ENCODE measurements at places on chromosomes 7 and 10.
A peak's percentile ranks its signal among the peaks of the same experiment; 100 is the strongest.

- no peak for DNase-seq
Measured at GRCh38 chr10:45555795-45556194, 116.8 kb downstream of the ZFAND4 start.

DNA sequence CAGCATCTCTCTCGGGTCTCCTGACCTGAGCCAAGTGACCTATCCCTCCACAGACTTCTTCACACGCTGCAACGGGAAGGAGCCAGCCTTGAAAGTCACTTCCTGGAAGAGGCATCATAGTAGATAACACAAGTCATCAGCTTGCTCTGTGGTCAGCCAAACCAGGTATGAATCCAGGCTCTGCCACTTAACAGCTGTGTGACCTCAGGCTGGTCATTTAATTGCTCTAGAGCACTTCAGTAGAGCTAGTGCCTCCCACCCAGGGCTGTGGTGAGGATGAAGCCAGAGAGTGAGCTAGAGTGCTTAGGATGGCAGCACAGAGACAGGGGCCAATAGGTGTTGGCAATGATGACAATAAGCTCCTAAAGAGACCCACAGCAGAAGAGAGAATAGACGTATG, 247.7 kb upstream of the ZMIZ1 start:
- DNase-seq, result no peak

DNA sequence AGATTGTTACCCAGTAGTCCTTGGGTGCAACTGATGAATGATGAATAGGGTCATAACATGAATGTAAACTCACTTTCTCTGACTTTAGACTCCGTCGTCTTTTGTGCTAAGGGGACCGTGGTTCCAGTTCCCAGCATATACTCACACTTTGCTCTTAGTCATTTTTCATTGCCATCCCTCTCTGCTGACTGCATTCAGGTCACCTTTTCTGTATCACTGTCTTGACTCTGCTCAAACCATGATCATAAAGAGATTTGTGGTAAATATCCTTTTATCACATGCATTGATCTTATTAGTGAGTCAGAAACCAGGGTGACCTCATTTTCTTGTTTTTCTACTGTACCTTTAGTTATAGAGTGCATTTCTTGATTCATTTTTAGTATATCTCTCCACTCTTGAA, 141.1 kb upstream of the AGR3 start:
- DNase-seq, result no peak

DNA sequence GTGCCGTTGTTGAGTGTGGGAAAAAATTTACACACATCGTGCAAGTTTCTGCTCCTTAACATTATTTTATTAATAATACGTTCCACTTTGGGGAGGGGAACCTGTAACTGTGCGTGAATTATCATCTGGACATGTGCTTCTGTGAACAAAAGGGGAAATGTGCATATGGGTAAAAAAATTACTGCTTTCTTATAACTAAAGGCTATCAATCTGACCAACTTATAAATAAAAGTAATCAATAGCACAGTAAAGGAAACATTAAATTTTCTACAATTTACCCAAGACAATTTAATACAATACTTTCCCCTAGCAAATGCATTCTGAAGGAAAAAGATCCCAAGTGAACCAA, 4.5 kb downstream of the TWIST1 start:
- no peak for DNase-seq

- no peak for DNase-seq
Measured at GRCh38 chr7:85471740-85472139, 284.9 kb upstream of the SEMA3D start.

GRCh38 chr10:129568583-129569344, 101.7 kb downstream of the MGMT start:
- DNase-seq, result no peak

DNA sequence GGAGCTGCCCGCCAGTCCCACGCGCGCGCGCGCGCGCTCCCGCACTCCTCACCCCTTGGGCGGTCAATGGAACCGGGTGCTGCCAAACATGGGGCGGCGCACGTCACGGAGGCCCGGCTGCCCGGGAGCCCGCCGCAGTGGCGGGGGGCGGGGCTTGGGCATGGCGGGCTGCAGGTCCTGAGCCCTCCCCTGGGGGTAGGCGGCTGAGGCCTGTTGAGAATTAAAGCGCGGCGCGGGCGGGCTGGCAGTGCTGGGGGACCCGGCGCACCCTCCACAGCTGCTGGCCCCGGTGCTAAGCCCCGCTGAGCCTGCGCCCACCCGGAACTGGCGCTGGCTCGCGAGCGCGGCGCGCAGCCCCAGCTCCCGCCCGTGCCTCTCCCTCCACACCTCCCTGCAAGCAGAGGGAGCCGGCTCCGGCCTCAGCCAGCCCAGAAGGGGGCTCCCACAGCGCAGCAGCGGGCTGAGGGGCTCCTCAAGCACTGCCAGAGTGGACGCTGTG, 634.2 kb downstream of the ANKRD7 start:
- DNase-seq, result no peak

GRCh38 chr10:129171812-129172211, 295.2 kb upstream of the MGMT start:
- no peak for DNase-seq

GRCh38 chr7:28280516-28280915, 99.9 kb upstream of the JAZF1 start:
- DNase-seq, result no peak

DNA sequence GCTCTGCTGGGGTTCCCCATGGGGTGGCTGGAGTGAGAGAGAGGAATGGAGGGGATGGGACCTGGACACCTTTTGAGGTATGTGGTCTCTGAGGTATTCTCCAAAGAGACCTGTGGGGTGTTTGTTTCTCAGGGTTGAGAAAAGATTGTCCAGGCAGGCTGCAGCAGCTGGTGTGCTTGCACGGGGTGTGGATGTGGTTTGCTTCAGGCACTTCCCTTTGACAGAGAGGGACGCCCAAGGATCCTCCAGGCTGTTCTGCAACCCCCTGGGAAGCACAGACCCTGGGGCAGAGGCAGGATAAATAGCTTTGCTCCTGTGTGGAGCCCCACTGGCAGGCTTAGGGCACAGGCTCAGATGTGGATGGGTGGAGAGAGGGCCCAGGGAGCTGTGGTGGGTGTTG, 115.1 kb upstream of the AGK start:
- no peak for DNase-seq

DNA sequence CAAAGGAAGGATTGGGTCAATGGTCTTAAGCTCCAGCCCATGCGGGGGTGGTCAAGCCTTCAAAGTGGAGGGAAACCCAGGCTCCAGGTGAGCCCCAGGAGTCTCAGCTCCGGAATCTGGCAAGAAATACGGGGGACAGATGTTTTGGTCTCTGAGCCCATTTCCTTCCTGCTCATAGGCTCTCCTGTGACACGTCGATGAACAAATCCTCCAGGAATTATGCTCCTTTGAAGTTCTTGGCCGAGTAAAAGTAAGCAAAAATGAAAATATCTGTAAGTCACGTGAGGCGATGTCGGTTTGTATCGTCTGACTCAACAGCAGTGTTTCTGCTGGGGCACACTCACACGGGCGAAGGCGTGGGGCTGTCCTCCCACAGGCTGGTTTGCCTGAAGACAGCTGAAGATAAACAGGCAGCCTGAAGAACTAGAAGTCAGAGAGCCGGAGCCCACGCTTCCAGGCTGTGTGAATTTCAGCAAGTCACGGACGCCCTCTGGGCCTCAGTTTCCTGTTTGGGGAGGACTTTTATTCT, 52.6 kb upstream of the SMNDC1 start:
- no peak for DNase-seq

- no peak for DNase-seq
Measured at GRCh38 chr10:27440478-27440877, 63.6 kb upstream of the RAB18 start.

DNA sequence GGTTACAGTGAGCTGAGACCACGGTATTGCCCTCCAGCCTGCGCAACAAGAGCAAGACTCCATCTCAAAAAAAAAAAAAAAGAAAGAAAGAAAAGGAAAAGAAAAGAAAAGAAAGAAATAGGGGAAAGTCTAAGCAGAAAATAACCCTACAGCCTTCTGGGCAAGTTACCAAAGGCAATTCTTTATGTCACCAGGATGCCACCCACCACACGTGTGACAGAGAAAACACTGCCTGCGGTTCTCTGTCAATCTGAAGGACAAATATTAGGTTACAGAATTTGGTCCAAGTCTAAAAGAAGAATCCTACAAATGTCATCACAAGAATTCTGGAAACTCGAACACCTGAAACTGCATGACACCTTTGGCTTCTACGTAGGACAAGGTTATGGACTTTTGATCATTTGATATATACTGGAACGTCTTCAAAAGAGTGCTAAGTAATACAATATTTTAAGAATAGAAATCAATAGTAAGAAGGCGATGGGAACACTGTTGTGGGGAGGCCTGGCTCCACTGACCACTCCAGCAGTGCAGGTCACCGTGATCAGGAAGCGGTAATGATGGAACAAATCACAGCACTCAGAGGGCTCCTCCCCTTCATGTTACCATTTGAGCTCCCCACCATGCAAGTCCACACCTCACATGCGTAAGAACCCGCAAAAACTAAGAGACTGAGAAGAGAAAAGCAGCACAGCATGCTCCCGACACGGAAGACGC, 75.8 kb downstream of the MAD1L1 start:
- DNase-seq, result no peak

- DNase-seq, result no peak
Measured at GRCh38 chr7:30069096-30069867, 41.1 kb downstream of the PLEKHA8 start.

- DNase-seq, result no peak
Measured at GRCh38 chr10:23157239-23157681, 34.9 kb upstream of the PTF1A start.

- no peak for DNase-seq
Measured at GRCh38 chr7:18445916-18446520, 49.5 kb upstream of the HDAC9 start.

DNA sequence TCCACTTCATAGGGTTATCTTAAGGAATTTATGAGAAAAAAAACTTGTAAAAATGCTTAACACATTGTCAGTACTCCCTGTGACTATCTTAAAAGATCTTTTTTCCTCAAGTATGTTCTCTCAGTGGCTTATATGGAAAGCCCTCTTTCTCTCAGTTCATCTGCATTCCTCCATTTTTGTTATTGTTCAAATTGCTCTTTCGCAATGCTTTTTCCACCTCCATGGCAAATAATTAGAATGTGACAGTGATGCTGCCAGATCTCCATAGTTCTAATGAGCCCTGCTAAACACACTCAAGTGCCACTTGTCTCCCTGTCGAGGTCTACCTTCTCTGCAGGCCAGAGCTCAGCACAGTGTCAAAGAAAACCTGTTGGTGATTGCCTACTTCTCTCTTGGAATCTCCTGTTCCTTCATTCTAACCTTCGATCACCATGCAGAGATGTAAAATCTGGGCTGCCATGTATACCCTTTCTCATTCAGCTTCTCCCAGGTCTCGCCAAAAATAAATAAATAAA, 37.2 kb upstream of the ABCB5 start:
- DNase-seq, result peak; percentile 33

DNA sequence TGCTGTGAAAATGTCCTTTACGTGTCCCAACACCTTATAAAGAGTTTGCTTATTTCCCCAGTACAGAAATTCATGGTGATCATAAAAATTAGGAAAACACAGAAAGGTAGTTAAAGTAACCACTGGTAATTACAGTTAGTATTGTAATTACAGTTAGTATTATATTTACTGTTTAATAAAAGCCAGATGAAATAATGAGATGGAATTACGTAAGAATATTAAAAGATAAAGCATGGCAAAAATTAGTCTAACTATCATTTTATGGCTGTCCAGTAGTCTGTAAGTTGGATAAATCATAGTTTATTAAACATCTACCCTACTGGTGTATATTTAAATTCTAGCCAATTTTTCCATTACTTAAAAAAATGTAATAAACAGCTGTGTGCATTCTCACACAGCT, 638.8 kb downstream of the ACTR3B start:
- no peak for DNase-seq

GRCh38 chr10:14821635-14822375, 16.0 kb downstream of the CDNF start:
- DNase-seq, result no peak

- DNase-seq, result peak; percentile 33
Measured at GRCh38 chr7:143379611-143380259, 1.4 kb upstream of the ZYX start.

- no peak for DNase-seq
Measured at GRCh38 chr10:4069491-4069890, 284.5 kb upstream of the KLF6 start.

DNA sequence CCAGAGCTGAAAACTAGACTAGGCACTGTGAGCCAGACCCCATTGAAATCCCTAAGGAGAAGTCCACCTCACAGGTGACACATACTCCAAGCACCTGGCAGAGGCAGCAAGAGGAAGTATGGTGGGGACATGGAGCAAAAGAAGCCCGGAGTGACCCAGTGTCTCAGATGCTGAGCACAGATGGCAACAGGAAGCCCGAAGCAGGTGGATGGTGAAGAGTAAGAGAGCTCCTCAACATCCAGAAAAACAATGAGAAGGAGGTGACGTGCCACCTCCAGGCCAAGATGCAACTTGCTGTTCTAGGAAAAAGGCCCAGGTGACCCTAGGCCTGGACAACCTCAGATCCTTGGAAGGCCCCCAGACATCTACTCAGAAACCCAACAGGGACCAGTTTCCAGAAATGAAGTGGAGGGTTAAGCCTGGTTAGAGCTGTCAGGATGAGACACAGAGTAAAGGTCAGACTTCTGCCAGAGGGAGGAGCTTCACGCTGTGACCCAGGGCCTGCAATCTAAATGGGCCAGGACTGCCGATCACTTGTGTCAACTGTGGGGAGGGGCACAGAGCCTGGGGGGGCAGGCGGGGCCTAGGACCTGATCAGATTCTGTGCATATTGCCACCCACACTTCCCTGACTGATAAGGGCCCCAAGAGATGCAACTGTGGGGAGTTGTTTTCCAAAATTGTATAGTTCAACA, 2.4 kb upstream of the COBL start:
- peak; percentile 90 for DNase-seq

DNA sequence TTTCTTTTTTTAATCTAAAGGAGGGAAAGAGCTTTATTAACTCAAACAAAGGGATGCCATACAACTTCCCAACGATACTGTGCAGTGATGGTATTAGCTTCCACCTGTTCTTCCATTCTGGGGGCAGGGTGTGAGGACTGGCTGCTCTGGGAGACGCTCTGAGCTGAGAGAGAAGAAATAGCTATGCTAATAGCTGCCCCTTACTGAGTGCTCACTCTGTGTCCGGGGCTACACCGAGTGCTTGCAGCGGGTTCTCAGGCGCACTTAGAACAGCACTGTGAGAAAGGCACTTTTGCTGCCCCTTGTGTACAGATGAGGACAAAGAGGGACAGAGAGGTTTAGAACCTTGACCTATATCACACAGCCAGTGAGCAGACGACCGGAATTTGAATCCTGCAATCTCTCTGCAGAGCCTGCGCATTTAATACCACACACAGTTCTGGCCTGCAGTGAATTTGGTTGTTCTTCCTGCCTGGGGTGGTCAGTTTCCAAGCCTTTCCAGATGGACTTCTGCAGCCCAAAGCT, 142.2 kb downstream of the PLPP4 start:
- no peak for DNase-seq

DNA sequence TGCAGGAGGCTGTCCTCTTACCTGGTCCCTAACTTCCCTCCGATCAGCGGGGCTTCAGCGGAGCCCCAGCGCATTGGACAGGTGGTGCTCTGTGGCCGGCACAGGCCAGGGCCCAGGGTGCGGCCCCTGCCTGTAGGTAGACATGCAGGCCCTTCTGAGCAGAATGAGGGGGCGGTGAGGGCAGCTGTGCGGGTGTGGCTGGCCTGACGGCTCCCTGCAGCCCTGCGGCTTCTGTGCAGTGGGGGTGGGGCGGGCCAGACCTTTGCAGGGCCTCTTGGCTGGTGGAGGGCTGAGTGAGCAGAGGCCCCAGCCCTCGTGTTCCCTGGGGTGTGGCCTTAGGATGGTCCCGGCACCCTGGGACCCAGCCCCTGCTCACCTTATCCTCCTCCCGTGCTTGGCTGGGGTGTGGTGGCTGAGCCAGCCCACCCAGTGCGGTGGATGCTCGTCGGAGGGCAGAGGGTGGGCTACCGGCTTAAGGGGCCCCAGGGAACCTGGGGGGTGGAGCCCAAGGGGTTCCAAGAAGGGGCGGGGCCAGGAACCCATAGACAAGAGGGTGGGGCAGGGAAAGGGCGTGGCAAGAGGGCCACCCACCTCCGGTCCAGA, 175.2 kb upstream of the TNRC18 start:
- no peak for DNase-seq
